Stimulated activated CD4-positive, alpha-beta T cell treated with anti-CD3 and anti-CD28 coated beads, Interleukin-1b, Interleukin-23, amount 100 ng/mL, for 24 hours (primary cell): ENCODE measurements at places on chromosomes 6 and 20.

DNA sequence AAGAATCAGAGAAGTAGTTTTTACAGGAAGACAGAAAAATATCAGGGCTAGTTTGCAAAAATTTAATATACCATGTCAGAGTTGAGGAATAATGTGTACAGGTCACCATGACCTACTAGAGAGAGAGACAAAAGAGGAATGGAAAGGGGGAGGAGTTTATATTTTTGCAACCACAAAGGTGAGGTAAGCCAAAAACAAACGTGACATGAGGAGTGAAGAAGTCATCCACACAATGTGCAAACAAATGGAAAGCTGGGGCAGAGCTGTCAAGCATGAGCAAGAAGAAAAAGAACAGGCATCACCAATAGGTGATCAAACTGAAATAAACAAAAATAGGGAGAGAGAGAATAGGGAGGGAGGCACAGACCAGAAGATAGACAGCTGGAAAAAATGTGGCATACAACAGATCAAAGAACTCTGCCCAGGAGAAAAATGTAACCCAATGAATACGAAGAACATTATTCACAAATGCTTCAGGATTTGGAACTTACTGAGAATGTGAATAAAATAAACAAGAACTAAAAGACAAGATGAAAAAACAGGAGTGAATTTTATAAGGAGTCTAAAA, 15.5 kb downstream of the RARS2 start:
- DNase-seq: no peak

- DNase-seq: no peak
Measured at GRCh38 chr20:36741072-36741471, 4.8 kb downstream of the NDRG3 start.

GRCh38 chr6:28349892-28350737, at the start of gene ZKSCAN3:
ZKSCAN3 (plus strand) TSS chr6:28349947; CDS start chr6:28359587, 9,640 bp downstream.
- peak; percentile 78 for DNase-seq

DNA sequence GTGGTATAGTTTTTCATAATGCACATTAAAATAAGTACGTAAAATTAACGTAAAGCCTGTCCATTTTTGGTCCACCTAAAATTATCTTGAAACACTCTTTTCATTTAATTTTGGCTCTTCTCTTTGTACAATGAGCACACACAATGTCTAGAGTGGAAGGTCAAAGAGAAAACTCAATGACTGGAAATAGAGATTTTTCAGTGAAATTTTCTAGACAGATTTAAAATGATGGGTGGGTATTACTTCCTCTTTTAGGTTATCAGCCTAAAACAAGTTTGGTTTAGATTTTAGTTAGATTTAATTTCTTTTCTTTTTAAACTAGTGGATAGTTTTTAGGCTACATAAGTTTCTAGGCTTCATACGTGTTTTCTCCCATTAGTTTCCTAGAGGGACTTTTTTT, 24.9 kb downstream of the DSE start:
- no peak for DNase-seq

GRCh38 chr6:94394822-94395221, 975.5 kb upstream of the EPHA7 start:
- no peak for DNase-seq

DNA sequence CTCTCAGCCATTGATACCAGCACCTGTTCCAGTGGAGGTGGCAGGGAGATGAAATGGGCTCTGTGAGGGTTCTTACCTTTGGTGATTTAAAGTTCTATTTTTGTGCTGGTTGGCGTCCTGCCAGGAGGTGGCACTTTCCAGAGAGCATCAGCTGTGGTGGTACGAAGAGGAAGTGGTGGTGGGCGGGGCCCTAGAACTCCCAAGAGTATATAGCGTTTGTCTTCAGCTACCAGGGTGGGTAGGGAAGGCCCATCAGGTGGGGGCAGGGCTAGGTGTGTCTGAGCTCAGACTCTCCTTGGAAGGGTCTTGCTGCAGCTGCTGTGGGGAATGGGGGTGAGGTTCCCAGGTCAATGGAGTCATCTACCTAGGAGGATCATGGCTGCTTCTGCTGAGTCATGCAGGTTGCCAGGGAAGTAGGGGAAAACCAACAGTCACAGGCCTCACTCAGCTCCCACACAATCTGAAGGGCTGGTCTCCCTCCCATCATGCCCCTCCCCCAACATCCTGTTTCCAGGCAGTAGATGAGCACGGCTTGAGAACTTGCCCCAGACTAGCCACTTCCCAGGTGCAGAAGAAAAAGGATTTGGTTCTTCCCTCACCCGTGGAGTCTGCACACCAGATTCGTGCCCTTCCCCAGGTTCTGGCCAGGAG, 46.6 kb downstream of the MOXD1 start:
- DNase-seq: no peak

DNA sequence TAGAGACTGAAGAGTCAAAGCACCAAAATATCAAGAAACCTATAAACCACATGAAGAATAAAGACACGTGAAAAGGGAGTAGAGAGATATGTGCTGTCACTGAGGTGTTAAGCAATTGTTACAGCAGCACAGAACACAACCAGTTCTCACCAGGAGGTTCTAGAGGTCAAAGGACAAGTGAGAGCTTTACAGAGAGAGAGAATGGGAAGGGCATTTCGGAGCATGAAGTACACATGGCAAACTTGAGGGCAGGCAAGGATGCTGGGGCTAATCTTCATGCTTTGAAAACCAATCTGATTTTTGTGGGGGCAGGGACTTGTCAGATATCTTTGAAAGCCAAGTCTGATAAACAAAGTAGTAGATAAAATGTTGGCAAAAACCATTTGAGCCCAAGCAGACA, 142.3 kb upstream of the NRSN1 start:
- no peak for DNase-seq
